ENCODE measurements at places on chromosomes 12 and 14.

DNA sequence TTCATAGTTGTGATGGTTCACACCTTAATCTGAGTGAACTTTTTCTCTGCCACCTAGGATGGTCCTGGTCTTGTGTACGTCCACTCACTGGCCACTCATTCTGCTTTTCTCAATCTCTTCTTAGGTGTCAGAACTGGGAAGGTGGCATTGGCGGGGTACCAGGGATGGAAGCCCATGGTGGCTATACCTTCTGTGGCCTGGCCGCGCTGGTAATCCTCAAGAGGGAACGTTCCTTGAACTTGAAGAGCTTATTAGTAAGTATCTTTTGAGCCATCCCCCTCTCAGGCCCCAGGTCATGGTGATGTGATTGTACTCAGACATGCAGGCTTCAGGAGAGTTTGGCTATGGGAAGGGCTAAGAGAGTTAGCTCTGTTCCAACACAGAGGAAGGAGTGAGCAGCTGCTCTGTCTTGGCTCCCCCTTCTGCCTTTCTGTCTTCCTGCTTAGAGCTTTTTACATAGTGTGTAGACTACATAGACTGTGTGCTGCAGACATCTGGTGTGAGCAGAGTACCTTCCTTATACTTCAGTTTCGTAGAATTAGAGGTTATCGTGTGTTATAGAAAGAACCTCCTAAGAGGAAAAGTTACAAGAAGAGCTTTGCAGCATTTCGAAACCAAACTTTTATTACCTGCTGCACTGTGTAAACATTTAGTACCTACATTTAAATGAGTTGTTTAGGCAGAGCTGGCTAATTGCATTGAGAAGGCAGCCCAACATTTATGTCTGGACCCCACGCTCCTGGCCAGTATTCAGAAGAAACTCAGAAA, 54.2 kb downstream of the FNTB start:
- DNase-seq, result no peak

DNA sequence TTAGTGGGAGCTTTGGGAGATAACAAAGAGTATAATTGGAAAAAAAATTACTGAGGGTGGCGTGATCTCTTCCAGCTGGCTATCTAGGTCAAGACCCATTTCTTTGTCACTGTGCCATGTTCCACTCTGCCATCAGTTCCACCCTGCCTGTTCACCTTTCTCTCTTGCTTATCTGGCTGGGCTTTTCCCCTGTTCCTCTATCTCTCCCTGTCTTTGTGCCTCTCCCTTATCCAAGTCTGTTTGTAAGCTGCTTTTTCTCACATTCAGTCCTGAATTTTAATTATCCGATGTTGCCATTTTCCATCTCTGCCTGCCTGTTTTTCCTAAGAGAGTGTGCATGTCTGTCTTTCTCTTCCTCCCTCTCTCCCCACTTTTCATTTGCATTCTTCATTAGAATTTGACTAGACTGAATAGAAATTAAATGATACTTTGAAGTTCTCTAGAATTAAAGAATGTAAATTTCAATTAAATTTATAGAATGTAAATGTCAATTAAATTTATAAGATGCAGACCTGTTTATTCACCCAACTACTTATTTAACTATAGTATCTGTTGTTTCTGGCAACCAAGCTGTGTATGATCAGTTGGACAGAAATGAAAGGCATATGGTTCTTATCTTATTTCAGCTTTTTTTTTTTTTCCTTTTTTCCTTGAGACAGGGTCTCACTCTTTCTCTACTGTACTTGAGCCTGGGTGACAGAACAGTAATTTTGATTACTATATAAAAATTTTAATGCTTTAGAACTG, 40.9 kb upstream of the A2ML1 start:
- no peak for DNase-seq

DNA sequence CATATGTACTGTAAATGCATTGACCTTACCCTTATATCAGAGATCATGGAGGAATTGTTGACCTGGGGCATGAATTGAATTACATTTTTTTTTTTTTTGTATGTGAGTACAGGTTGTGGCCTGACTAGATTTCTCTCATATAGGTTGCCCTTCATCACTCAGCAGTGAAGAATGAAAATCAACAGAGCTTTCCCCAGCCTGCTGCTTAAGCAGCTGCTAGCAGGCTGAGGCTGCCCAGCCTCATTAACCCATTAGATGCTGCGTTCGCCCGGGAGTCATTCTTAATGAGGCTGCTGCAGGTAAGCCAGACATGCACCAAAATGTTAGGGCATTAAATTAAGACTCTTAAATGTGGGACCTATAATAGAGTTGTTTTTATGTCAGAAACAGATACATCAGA, 236.0 kb downstream of the ETNK1 start:
- no peak for DNase-seq

- DNase-seq, result no peak
Measured at GRCh38 chr14:33590891-33591630, 359.8 kb downstream of the EGLN3 start.

DNA sequence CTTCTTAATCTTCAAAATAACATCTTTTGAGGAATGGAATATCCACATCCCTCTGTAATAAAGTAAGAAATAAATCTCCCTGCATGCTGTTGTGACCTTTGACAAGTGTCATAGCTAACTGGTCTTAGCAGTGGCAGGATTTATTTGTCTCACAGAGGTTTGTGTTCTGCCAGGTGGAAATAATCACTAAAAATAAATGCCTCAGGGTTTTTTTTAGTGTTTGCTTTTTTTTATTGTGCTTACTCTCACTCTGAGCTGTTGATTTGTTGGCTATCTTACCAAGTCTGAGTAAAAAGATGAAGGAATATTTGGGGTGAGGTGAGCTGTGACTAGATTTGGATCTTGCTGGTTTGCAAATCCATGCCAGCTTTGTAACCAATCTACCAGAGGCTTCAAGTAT, 285.4 kb downstream of the ALG10B start:
- no peak for DNase-seq

DNA sequence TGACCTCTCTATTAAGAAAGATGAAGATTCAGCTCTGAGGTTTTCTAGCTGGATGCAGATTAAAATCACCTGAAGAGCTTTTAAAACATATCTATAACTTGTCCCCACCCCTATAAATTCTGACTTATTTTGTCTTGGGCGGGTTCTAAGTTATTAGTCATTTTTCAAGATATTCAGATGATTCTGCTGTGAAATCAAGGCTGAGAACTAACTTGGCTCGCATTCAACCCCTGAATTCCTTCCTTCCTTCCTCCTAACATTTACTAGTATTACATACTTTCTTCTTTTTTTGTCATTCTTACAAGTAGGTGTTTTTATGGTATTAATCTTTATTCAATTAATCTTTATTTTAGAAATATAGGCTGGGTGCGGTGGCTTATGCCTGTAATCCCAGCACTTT, 55.4 kb downstream of the SSPN start:
- no peak for DNase-seq

DNA sequence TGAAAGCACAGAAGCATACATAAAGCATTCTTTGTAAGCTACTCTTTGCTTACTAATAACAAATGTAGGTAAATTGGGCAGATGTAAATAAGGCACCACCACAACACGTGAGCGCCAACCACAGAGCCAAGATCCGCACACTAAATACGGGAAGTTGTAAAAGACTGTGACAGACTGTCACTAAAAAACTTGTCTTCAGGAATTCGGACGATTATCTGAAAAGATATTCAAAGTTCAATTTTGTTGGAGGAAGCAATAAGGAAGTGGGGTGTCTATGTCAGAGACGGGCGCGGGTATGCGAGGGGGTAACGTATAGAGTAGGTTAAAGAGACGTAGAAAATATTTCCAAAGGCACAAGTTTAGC, 1.5 kb upstream of the HSP90B1 start:
- peak; percentile 18 for DNase-seq

DNA sequence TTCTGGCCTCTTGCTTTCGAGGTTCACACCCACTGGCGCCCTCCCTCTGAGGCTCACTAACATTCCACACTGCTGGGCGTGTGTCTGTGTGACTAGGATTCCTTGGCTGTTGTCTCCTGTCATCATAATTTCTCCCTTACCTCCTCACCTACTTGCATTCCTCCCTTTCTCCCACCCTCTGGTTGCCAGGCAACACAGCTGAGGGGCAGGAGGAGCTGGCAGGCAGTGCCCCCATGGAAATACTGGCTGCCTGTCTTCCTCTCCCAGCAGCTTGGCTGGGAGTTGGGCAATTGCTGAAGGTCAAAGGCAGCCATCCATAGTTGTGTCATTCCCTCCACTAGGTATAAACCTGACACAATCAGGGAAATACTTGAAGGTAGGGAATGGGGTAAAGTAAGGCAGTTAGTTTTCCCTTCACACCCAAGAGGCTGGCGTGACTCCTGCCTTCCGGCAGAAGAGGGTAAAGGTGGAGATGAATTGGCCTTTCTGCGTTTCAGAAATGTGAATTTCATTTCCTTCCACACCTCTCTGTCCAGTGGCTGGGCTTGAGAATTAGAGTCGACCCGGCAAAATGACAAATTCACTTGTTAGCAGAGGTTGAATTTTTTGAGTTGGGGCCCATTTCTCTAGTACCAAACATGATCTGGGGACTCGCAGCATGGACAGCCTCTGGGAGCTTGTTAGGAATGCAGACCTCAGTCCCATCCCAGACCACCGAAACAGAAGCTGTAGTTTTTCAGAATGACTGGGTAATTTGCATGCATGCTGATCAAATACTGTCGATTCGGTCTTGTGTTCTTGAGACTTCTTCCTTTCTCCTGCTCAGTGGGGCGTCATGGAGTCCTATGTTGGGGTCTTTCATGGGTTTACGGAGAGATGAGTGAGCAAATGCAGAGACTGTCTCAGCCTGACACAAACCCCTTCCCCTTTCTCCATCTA, 24.3 kb upstream of the EMP1 start:
- peak; percentile 50 for DNase-seq

GRCh38 chr14:28751467-28752058, 15.0 kb upstream of the FOXG1 start:
- no peak for DNase-seq

DNA sequence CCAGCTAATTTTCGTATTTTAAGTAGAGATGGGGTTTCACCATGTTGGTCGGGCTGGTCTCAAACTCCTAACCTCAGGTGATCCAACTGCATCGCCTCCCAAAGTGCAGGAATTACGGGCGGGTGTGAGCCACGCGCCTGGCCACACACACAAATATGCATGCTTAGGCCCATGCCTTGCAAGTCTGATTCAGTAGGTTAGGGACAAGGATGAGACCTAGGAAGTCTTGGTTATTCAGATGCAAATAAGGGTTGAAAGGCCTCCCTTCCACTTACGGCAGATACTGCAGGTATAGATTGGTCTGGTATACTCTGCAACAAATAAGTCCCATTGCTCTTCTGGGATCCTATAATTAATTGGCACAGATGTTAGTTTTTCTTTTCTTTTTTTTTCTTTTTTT, 32.9 kb downstream of the TXNRD1 start:
- no peak for DNase-seq

GRCh38 chr12:53185582-53186153, 4.9 kb upstream of the CSAD start:
- DNase-seq, result no peak

- DNase-seq, result no peak
Measured at GRCh38 chr12:54442961-54443360, 23.9 kb upstream of the ITGA5 start.

DNA sequence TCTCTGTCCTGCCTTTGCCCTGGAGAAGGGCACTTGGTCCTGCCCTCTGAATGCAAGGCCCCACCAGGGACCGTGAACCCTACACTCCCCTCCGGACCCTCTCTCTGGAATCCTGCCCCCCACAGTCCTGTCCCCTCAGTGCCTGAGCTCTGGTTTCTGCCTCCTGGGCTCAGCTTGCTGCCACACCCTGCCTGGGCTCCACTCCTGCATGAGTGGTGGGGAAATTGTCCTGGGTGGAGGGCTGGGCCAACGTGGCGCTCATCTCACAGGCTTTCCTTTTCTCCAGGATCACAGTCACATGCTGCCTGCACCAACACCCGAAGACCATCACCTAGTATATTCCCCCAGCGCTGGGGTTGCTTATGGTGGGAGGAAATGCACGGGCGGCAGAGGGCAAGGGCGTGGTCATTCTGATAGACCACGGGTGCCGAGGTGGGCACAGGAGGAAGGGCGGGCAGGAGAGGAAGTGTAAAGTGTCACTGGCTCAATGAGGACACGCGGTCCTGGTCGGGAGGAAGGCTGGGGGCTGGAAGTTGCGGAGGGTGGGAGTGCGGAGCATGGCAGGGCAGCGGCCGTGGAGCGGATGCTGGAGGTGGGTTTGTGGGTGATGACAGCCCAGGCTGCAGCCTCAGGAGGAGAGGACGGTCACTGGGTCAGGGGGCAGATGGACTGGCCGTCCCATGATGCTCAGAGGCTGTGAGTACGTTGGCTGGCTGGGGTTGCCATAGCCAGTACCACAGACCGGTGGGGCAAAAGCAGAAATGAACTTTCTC, 99.5 kb downstream of the KIF26A start:
- DNase-seq, result no peak

DNA sequence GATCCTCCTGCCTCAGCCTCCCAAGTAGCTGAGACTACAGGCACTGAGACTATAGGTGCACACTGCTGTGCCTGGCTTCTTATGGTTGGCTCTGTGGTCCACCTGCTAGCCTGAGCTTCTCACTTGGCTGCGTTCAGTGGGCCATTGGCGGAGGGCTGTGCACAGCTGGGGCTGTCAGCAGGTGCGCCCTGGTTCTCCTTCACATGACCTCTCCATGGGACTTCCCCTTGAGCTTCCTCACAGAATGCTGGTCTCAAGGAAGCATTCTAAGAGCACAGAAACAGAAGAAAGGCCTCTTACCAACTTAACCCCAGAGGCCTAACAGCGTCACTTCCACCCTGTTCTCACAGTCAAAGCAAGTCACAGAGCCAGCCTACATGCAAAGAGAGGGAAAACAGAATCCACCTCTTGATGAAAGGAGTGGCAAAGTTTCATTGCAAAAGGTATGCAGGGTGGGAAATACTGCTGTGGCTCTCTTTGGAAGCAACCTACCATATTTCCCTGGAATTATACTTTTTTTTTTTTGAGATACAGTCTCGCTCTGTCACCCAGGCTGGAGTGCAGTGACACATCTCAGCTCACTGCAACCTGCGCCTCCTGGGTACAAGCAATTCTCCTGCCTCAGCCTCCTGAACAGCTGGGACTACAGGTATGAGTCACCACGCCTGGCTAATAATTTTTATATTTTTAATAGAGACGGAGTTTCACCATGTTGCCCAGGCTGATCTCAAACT, 9.3 kb downstream of the RILPL2 start:
- DNase-seq, result no peak

DNA sequence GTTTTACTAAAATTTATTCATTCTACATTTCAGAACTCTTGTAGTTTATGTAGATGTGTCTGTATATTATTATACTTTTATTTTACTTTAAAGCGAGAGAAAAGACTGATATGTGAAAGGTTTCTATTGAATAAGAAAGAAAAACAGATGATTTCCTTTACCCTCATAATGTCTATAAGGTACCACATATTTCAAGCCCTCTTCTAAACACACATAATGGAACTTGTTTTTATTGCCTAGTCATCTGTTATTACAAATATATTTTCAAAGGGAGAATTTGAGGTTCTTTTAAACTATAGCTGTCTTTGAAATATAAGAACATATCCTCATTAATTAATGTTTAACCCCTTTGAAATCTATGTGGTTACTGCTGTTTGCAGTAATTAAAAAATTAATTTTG, 34.5 kb downstream of the NAV3 start:
- no peak for DNase-seq

- DNase-seq, result no peak
Measured at GRCh38 chr14:49897965-49898364, 5.1 kb downstream of the ARF6 start.
